ENCODE measurements at places on chromosomes 6 and 20.

DNA sequence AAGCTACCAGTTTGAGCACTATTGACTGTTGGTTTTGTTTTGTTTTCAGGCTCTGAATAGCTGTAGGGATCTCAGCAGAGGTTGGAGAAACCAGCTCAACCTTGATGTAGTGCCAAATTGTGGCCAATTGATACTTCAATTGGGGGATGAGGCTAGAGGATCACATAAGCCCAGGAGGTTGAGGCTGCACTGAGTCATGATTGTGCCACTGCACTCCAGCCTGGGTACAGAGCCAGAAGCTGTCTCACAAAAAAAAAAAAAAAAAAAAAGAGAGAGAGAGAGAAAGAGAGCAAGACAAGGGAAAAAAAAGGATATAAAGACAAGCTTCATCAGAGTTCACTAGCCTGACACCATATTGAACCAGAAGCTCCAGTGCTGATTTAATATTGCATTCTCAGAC is 702.1 kb downstream of the FRK start:
- DNase-seq, result no peak

DNA sequence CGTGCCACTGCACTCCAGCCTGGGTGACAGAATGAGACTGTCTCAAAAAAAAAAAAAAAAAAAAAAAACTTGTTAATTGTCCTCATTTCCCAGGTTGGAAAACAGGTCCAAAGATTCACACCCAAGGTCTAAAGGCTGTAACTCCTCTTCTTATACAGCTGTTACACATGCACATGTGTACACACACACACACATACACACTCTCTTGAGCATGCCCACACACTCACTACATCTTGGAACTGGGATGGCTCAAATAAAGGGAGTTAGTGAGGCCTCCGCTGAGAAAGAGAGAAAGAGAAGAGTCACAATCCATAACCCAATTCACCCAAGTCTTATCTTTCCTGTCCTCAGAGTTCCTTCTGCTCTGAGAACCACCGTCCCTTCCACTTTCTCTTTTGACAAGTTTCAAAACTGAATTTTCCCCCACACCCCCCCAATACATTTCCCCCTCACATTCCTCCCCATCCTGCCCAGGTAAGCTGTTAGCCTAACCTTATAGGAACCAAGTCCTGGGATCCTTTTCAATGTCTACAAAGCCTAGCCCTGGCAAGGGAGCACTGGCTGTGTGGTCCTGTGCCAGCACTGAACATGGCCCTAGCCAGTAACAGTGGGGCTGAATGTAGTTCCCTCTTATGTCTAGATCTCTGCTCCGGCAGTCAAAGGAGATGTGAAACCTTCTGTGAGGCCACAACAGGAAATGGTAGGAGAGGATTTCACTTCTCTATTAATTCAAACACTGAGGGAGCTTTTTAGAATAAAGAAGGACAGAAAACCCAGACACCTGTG is 3.2 kb upstream of the HLA-DMB start:
- DNase-seq, result no peak

- no peak for DNase-seq
Observed at GRCh38 chr20:24951536-24952083, 2.5 kb downstream of the CST7 start.

- no peak for DNase-seq
Observed at GRCh38 chr6:83470587-83470986, 39.7 kb upstream of the ME1 start.

DNA sequence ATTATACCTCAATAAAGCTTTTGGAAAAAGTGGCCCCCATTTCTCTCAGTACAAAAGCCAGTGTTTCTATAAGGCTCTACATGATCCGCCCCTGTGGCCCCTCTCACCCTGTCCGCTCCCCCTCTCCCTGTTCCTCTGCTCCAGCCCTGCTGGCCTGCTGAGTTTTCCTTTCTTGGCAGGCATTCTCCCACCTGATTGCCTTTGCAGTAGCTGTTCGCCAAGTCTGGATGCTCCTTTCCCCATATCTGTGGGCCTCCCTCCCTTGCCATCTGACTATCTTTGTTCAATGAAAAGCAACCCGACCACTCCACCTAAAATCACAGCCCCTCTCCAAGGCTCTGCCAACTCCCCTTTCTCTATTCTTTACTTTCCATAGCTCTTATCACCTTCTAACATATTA is 33.2 kb downstream of the CDH22 start:
- no peak for DNase-seq

Measured in GM04504 (cell line).